ENCODE measurements at places on chromosomes 4 and X.

DNA sequence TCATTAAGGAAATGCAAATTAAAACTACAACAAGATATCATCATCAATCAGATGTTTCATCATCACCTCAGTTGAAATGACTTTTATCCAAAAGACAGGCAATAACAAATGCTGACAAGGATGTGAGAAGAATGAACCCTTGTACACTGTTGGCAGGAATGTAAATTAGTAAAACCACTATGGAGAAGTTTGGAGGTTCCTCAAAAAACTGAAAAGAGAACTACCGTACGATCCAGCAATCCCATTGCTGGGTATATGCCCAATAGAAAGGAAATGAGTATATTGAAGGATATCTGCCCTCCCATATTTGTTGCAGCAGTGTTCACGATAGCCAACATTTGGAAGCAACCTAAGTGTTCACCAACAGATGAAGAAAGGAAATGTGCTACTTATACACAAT, 50.6 kb upstream of the STARD8 start:
- no peak for DNase-seq

- no peak for DNase-seq
Observed at GRCh38 chr4:184371390-184371787, 103.0 kb downstream of the IRF2 start.

DNA sequence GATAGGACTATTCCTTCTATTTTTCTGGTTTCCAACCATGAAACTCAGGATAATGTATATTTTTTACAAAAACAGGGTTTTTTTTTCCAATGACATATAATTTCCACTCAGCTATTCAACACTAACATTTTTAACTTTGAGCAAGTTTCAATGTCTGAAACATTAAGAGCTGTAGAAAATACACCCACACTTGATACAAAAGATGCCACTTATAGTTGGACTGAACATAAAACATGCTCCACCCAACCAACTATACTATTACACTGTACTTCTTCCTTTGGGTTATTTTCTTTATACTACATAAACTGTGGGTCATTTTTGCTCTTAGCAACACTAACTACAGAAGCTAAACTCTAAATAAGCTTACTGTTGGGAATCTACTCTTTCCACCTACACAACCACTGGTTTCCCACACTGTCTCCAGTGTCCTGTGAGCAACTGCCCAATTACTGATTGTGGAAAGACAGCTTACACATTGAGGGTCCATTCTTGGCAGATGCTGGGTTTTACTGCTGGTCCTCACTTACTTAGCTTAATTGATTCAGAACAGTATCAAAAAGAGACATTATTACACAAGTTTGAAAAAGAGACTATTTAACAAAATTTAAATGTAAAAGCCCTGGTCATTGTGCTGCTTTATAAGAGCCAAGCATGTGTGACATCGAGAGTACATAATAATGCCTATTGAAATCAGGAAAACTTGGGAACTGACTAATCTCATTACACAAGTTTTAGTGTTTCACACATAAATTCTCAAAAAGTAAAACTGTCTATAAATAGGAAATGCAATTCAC, 6.3 kb downstream of the AMMECR1 start:
- no peak for DNase-seq

DNA sequence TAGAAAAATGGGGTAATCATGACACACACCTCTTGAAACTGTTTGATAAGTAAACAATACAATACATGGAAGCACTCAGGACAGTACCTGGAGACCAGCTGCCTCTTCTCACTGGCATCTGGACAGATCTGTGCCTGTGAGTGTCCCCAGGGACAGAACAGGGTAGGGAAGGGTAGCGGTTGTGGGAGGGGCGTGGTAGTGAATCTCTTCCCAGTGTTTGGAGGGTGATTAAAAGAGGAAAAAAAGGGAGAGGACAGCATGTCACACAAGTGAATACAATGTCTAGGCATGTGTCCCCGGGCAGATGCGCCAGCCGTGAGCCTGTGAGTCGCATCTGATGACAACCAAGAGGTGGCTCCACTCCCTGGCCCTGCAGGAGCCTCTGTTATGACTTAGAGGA, 138.8 kb upstream of the MSX1 start:
- DNase-seq: peak; percentile 93

- DNase-seq: no peak
Observed at GRCh38 chrX:24607616-24608015, 39.5 kb downstream of the PCYT1B start.

DNA sequence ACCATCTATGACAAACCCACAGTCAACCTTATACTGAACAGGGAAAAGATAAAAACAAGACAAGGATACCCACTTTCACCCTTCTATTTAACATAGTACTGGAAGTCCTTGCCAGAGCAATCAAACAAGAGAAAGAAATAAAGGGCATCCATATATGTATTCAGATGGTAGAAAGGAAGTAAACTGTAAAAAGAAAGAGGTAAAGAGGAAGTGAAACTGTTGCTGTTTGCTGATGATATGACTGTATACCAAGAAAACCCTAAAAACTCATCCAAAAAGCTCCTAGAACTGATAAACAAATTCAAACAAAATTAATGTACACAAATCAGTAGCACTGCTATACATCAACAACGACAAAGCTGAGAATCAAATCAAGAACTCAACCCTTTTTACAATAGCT, 538.7 kb upstream of the PABPC4L start:
- no peak for DNase-seq

GRCh38 chrX:136021903-136022302, 36.7 kb downstream of the SLC9A6 start:
- no peak for DNase-seq

DNA sequence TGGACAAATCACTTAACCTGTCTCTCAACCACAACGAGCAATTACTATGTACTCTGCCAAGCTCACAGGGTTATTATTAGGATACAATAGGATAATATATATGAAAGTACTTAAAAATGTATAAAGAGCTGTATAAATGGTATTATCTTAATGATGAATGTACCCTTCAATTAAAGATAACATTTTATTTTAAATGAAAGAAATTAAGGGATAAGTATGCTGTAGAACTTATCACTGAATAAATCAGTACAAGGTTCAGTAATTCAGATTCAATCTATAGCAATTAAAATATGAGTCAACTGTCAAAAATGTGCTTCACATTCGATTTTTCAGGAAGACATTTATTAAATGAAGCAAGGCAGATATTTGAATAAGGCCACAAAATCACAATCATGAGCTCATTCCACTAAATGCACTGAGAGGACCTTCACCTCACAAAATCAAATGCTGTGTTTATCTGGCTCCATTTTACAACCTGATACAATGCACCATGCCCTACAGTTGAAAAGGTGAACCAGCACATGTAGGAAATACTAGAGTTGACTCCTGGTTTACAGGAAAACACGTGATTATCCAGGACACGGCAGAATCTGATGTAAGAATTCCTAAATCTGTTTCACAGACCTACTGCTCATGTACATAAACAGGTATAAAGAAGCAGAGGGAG, 4.4 kb downstream of the LRCH2 start:
- DNase-seq: no peak

DNA sequence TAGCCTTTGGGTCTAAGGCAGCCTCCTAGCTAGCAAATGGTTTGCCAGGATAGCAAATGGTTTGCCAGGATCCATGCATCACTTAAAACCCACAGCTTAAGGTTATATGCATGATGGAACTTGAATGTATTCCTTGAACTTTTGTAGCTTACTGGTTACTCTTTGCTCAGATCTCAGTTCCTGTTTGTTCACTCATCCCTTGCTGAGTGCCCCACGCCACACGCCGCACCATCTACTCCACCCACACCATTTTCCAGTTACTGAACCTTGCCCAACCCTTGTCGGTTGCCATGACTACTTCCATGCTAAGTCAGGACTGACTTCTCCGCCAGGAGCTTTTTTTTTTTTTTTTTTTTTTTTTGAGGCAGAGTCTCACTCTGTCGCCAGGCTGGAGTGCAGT, 29.5 kb upstream of the XIAP start:
- peak; percentile 42 for DNase-seq

GRCh38 chrX:37684973-37685372, 618 bp upstream of the XK start:
- DNase-seq: no peak

GRCh38 chr4:34043131-34043530, 2201.2 kb downstream of the ARAP2 start:
- no peak for DNase-seq

DNA sequence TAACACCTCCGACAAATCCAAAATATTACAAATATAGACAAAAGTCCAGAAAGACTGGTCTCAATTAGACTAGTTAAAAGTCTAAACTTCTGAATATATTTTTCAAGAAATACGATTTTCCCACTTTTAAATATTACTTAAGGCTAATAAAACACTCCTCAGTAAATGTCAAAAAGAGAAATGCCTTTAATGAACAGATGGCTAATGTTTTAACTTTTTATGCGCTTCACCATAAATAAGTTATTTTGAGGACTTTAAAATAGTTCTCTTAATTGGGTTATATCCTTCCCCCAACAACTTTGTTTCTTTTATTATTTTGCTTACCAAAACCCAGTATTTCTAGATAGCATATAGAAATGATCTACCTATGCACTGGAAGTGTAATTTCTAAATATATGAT, 201.4 kb downstream of the APBB2 start:
- no peak for DNase-seq

- no peak for DNase-seq
Observed at GRCh38 chr4:149161247-149161646, 654.4 kb downstream of the IQCM start.

GRCh38 chr4:186820391-186820891, 96.8 kb upstream of the FAT1 start:
- no peak for DNase-seq

GRCh38 chr4:61299316-61299715, 99.2 kb downstream of the ADGRL3 start:
- DNase-seq: no peak

GRCh38 chrX:23133551-23133950, 133.8 kb downstream of the DDX53 start:
- DNase-seq: no peak

DNA sequence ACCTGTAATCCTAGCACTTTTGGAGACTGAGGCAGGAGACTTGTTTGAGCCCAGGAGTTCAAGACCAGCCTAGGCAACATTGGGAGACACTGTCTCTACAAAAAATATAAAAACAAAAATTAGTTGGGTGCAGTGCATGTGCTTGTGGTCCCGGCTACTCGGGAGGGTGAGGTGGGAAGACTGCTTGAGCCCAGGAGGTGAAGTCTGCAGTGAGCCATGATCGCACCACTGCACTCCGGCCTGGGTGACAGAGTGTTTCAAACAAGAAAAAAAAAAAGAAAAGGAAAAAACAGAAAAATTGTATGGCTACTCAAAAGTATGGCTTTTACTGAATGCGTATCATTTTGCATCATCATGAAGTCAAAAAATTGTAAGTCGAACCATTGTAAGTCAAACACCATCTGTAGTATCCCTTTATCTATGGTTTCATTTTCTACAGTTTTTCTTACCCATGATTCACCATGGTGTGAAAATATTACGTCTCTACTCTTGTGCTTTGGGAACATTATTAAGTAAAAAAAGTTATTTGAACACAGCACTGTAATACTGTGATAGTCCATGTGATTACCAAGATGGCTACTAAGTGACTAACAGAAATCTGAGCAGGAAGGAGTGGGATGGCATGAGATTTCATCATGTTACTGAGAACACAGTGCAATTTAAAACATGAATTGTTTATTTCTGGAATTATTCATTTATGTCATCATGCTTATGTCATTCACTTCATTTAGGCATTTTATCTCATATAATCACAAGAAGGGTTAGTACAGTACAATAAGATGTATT, 26.5 kb upstream of the MANBA start:
- no peak for DNase-seq
